Cerebellar cortex (tissue), 1 donor: ENCODE measurements at places on chromosomes 2 and 18.

GRCh38 chr2:119821266-119821665, 61.5 kb downstream of the PTPN4 start:
- no peak for DNase-seq

DNA sequence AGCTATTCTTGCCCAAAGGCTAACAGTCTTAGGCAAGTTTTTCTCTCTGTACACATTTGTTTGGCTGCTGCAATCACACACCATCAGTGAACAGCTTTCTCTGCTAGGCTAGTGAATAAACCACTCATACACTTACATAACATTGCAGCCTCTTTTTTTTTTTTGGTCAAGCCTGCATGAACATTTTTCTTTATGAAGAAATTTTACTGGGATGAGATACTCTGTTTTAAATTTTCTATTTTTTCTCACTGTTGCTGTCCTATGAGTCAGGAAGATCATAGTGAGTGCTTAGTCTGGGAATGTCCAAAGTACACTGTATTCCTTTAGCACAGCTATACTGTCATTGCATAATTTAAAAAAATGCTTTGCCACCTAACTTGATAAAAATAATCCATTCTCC, 58.5 kb downstream of the ROCK1 start:
- peak; percentile 47 for DNase-seq

DNA sequence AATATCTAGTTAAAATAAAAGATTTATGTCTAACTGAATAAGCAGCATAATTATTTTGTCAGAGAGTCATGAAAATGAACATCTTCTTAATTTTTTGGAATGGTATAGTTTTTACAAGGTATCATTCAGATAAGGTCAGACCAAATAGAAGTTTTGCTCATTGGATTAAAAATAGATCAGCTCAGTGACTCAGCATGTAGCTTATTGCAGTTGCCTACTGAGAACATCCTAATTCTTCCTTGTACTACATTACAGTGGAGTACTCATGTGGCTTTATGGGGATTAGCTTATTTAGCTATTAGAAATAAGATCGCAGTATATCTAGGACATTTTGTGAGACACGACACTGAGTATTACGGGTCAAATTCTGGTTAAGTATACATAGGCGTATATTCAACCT, 38.2 kb upstream of the PPM1B start:
- DNase-seq, result no peak

DNA sequence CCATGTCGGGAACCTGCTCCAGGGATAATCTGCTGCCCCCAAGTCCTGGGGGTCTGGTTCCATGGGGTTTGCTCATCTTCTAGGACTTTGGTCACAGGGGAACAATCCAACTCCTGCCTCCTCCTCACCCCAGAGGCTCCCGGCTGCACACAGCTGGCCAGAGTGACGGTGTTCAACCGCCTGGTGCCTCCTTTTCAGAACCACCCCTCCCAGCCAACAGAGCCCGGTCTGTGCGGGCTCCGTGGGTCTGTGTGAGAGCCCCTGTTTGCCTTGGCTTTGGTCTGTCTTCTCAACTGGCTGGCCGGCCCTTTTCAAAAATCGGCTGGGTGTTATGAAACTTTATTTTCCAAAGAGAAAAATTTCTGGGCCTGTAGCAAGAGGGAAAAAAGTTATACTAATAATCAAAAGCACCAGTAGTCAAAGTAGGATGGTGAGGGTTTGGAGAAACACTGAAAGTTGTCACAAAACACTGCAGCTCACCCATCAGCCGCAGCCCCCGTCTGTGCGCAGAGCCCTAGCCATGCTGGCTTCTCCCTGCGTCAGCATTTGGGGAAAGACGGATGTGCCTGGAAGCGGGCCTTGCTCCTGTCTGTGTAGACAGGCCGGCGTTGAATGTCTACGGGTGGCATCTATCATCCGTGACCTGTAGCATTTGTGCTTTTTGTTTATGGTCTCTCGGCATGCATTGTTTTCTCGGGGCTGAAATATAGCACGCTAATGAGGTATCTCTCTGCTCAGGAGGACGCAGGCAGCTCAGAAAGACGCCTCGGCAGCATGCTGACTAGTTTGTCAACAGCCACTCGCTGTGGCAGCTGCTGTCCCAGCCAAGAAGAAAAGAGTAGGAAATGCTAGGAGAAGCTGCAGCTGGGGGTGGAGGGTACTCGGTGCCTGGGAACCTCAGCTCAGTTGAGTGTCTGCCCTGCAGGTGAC, 138.6 kb downstream of the GLI2 start:
- DNase-seq, result no peak

GRCh38 chr2:20490300-20491181, 43.7 kb downstream of the RHOB start:
- DNase-seq, result no peak

- no peak for DNase-seq
Observed at GRCh38 chr18:8791171-8791651, 85.9 kb downstream of the MTCL1 start.
